Activated naive CD8-positive, alpha-beta T cell treated with anti-CD3 and anti-CD28 coated beads, Interleukin-2, amount 10 ng/mL, durations not matched to agents 7 days and 5 days (primary cell): ENCODE measurements at places on chromosomes 5 and 9.

DNA sequence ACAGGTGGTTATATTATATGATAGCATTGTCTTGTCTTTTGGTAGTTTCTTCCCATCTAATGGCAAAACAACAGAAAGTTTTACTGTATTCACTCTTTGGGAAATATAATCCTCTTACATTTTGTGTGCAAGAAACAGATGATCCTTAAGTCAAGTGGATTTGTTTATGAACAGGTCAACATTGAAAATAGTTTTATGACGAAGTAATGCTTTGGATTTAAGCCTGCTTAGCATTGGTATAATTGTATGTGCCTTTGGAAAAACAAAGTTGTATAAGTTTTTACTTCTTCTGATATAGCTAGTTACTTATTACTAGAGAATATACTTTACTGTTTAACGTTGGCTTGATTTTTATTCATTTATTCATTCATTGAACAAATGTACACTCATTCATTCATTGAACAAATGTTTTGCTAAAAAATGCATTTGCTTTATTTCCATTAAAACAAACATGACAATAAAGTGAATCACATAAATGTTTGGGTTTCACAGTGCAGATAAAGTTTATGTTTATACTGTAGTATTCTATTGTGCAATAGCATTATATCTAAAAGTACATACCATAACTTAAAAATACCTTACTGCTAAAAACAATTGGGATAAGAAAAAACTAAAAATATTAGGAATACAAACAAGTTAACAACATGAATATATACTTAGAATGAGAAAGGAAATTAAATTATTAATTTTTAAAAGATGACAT, 12.3 kb downstream of the SGCD start:
- no peak overlapping the region for H3K27ac ChIP-seq
- no peak for DNase-seq

GRCh38 chr9:79570448-79571308, 1.1 kb upstream of the TLE4 start:
- peaks cover 19% of the 10 kb centered on the region for H3K4me1 ChIP-seq
- H3K27me3 ChIP-seq = peaks cover 7% of the 10 kb centered on the region
- H3K4me3 ChIP-seq = no peak overlapping the region
- H3K36me3 ChIP-seq = peaks cover 10% of the 10 kb centered on the region
- peak; percentile 59 for DNase-seq

DNA sequence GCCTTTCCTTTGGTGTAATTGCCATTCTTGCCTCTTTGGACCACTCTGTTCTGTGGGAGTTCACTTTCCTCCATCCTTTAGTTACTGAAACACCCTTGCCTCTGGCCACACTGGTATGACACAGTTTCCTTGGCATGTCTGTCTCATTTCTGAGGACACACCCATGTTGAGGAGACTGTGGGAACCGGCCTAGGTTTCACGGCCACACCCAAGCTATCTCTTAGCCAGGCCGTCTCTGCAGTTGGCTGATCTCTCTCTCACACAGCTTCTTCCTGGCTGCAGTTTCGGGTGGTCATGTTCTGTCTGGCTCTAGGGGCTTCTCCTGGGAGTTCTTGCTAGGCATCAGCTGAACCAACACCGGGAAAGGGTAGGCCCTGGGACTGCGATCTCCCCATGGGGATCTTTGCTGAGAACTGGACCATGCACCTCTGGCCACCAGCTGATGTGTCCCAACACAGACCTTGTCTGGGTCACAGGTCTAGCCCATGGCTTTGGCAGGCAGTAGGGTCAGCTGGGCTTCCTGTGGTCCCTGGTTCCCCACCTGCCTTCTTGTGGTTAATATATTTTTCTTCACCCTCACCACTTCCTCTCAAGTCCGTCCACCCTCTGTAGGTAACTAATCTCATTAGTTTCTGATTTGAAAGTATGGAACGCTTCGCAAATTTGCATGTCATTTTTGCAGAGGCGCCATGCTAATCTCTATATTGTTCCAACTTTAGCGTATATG, 24.9 kb downstream of the ARHGEF37 start:
- peak overlapping the region; percentile 1 for H3K4me3 ChIP-seq
- peaks cover 11% of the 10 kb centered on the region for H3K4me1 ChIP-seq
- no peaks in the 10 kb centered on the region for H3K36me3 ChIP-seq

- no peak for DNase-seq
- H3K36me3 ChIP-seq = no peaks in the 10 kb centered on the region
- H3K27ac ChIP-seq = peak overlapping the region; percentile 38
- H3K27me3 ChIP-seq = no peaks in the 10 kb centered on the region
- H3K4me3 ChIP-seq = peak overlapping the region; percentile 57
Observed at GRCh38 chr9:128365525-128365924, 5.6 kb upstream of the URM1 start.

- no peak for DNase-seq
- no peaks in the 10 kb centered on the region for H3K27me3 ChIP-seq
- H3K4me1 ChIP-seq = peaks cover 3% of the 10 kb centered on the region
- H3K4me3 ChIP-seq = no peak overlapping the region
Observed at GRCh38 chr5:158499892-158500418, 599.8 kb downstream of the EBF1 start.

GRCh38 chr9:121194730-121195129, 6.9 kb downstream of the RAB14 start:
- peaks cover 10% of the 10 kb centered on the region for H3K36me3 ChIP-seq
- DNase-seq = no peak
- H3K27me3 ChIP-seq = no peaks in the 10 kb centered on the region
- peaks cover 61% of the 10 kb centered on the region for H3K4me1 ChIP-seq

DNA sequence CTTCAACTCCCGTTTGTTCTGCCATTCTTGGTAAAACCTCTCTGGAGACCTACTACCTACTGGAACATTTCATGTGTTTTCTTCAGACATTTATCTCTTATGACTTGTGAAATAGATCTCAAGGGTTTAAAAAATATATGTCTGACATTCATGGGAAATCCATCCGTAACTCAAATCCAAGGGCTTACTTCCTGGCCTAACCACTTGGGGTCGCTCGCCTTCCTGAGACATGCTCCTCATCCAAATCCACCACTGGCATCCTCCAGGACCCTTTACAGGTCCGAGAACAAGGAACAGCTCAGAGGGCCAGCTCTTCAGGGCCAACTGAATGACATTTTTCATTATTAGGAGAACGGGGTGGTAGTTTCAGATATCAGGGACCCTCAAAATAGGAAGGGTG, 235.1 kb upstream of the TUT7 start:
- H3K27me3 ChIP-seq = no peaks in the 10 kb centered on the region
- H3K36me3 ChIP-seq = no peaks in the 10 kb centered on the region
- no peak for DNase-seq
- peaks cover 3% of the 10 kb centered on the region for H3K4me1 ChIP-seq

DNA sequence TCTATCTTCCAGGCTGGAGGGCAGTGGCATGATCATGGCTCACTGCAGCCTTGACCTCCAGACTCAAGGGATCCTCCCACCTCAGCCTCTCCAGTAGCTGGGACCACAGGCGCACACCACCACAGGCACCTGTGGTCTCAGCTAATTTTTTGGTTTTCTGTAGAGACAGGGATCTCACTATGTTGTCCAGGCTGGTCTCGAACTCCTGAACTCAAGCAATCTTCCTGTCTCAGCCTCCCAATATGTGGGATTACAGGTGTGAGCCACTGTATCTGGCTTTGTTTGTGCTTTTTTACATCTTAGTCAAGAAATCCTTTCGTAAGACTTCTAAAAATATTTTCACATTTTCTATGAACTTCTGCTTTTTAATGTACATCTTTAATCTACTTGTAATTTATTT, 116.9 kb downstream of the DENND1A start:
- H3K36me3 ChIP-seq = no peaks in the 10 kb centered on the region
- no peaks in the 10 kb centered on the region for H3K4me1 ChIP-seq
- H3K27me3 ChIP-seq = no peaks in the 10 kb centered on the region

DNA sequence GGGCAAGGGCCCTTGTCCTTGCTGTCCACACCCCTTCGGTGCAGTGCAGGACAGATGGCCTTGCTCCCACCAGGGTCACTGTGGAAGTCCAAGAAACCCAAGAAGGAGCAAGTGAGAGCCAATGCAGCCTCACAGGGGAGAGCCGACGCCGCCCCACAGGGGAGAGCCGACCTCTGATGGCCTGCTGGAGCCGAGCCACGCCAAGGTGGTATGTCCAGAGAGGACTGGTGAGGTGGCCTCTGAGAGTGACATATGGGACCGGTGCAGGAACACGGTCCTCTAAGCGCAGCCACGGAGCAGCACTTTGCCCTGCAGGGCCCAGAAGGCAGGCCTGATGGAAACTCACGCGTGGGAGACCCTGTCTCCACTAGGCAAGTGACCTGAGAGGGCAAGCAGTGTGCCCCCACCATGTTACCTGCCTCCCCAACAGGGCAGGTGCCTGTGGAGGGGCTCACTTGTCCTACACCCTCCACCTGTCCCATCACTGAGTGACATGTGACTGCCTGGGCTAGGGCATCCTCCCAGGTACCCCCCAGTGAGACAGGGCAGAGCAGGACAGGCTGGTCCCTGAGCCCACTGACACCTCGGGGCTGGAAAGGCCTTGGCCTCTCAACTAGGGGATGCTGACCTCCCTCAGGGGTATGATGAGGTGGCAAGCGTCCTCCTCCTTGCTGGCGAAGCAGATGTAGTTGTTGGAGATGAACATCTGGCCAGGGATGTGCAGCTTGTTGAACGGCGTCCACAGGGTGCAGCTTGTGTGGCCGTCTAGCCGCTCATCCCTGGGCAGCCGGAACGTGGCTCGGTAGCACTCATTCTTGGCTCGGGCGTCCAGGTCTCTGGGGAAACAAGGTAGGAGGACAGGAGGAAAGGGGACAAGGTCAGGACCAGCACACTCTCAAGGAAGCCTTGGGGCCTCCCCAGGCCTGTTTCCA, 16.7 kb downstream of the TBC1D9B start:
- H3K27me3 ChIP-seq = no peaks in the 10 kb centered on the region
- no peak overlapping the region for H3K4me3 ChIP-seq
- DNase-seq = no peak
- H3K27ac ChIP-seq = no peak overlapping the region
- H3K36me3 ChIP-seq = peaks cover 28% of the 10 kb centered on the region

- no peaks in the 10 kb centered on the region for H3K27me3 ChIP-seq
- DNase-seq = no peak
Observed at GRCh38 chr5:162026803-162027202, 40.8 kb upstream of the GABRG2 start.
